ENCODE measurements at places on chromosomes 6 and 20.
A peak's percentile ranks its signal among the peaks of the same experiment; 100 is the strongest.

GRCh38 chr20:17066902-17067301 lies 159.9 kb upstream of the PCSK2 start:
- no peak for DNase-seq

DNA sequence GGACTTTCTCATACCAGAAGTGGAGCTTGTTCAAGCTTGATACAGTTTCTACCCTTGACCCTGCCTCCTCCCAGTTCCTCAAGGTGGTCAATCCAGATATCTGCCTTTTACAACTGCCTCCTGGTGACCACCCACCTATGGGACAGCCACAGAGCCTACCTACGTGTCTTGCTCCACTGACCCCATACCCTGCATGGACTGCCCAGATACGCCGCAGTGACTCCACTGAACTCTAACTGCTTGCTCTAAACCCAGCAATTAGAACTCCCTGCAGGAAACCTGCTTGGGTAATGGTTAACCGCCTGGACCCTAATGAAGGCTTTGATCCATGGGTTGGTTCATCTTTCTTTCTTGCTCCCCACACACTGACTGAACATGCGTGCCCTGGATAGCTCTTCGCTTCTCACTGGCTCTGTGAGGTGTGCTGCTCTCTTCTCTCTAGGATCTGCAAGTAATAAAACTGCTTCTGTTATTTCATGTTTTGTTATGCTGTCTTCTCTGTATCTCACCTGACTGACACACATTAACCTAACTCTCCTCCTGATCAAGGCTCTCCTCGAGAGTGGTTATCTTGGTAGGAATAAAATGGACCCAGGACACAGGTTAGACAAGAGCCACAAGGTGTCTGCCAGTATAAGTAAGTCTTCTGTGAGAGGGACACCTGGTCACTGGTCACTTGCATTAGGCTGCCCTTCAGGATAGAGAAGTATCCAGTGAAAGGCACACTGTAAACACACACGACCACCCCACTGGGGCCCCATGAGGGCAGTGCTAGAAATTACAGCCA lies 79.2 kb downstream of the CHD6 start:
- DNase-seq: no peak

DNA sequence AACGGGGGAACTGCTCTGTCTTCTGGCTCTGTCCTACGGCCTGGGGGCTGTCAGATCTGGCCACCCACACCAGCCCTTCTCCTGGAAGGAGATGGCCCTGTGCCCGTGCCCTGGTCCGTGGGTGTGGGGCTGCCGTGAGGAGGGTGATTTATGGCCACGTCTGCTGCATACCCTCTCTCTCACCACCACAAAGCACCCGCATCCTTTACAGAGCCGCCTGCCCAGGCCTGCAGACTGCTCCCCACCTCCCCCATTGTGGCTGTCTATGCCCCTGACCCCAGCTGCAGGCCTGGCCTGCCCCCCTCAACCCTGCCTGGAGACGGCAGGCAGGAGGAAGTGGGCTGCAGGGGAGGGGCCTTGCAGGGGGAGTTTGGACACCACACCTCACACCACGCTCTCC lies 72.7 kb upstream of the GATA5 start:
- no peak for DNase-seq

DNA sequence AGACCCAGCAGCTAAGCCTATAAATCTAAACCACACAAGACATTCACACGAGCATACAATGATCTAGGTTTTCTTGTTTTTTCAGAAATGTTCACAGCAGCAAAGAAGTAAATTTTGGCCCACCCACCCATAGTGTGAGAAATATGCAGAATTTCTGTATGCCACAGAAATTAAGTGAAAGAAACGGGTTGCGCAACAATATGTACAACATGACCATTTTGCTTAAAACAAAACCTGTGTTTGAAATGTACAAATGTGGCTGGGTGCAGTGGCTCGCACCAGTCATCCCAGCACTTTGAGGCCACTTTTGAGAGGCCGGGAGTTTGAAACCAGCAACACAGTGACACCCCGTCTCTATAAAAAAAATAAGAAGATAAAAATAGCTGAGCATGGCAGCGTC lies 9.4 kb downstream of the SALL4 start:
- no peak for DNase-seq

DNA sequence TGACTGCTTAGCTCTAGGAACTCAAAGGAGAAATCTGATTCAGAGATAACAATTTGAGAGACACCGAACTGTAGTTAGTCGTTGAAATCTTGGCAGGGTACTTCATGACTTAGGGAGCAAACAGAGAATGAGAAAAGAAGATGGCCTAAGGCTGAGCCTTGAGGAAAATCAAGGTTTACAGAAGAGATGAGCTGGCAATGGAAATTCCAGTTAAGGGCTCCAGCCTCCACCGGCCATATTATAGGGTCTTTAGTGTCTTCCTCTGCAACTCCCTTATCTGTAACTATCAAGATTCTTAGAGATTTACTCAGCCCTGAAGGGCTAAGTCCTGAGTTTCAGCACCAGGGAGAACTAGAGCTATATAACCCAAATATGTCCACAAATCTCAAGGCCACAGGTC lies 26.6 kb downstream of the KCNK17 start:
- DNase-seq: no peak

DNA sequence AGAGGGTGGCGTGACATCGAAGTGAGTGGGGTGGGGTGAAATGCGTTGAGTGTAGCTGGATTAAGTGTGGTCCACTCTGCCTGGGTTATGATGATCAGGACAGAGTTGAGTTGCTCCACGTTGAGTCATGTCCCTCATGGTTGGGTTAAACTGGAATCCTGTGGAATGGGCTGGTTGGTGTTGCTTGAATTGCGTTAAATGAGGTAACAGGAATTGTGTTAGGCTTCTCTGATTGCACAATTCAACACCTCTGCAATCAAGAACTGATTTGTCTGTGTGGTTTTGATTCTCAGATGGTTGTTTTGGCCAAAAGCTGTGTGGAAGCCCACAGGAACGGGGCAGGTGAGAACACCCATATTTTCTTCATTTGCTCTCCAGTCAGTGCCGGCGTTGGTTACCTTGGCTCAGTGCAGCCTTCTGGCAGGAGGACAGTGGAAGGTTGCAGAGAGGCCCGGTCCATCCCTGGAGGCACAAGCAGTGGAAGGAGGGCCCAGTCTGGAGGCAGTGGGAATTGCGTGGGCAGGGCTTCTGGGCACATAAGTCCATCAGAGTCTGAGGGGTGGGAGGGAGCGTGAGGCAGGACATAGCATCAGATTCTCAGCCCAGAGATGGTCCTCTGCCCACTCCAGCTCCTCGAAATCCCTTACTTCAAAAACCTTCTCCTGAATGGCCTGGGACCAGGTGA lies 11.6 kb downstream of the NOTCH4 start:
- DNase-seq: no peak

GRCh38 chr6:152575161-152575560 lies 62.0 kb downstream of the SYNE1 start:
- no peak for DNase-seq

DNA sequence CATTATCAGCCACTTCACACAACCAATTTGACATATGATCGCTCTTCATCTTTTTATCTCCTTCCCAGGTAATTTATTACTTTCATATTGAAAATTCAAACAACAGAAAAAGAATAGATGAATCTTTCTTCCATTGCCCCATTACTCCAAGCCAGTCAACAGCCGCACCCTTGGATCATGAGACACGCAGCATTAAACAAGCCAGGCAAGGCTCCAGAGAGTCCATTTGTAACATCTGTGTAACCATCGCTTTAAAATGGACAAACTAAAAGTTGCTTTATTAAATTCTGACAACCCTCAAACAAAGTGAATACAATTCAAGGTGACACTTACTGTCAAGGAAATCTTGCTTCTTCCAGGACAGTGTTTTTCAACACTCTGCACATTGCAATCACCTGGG lies 200.3 kb downstream of the EPM2A start:
- DNase-seq: no peak

DNA sequence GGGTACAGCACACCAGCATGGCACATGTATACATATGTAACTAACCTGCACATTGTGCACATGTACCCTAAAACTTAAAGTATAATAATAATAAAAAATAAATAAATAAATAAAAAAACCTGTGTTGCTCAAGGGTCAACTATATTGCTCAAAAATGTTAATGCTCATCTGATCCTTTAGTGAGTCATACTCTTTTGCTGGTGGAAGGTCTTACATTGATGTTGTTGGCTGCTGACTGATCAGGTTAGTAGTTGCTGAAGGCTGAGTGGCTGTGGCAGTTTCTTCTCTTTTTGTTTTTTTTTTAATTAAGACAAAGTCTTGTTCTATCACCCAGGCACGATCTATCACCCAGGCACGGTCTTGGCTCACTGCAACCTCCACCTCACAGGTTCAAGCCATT lies 29.6 kb upstream of the SMIM26 start:
- no peak for DNase-seq

GRCh38 chr6:14440940-14441781 lies 323.6 kb downstream of the CD83 start:
- no peak for DNase-seq

DNA sequence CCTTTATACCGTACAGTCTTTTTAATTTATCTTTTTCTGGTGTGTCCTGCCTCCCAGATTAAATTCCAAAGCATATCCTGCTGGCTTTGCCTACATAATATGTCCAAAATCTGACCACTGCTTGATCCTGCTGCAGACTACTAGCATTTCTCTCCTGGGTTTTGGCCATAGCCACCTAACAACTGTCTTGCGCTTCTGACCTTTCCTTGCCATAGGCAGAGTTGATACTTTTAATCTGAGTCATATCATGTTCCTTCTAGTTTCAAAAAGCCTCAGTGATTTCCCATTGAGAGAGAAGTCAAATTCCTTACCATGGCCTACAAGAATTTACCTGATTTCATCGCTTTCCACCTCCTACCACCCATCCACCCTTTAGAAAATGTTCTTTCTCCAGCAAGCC lies 104.8 kb downstream of the BCKDHB start:
- DNase-seq: no peak

DNA sequence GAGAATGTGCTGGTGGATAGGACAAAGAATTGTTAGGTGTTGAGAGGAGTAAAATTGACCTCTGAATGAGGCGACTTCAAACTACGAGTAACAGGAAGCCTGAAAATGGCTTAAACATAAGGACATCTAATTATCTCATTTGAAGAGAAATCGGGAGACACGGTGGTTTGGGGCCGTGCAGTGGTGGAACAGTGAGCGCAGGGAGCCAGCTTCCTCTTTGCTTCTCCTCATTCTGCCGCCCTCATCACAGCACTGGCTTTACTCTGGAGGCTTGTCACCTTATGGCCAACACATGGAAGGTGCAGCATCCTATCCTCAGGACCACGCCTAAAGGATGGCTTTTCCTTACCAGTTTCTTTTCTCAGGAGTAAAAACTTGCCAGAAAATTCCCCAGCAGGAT lies 114.3 kb downstream of the B3GAT2 start:
- no peak for DNase-seq

GRCh38 chr6:43367245-43367984 lies 2.0 kb downstream of the ZNF318 start:
- DNase-seq: no peak

DNA sequence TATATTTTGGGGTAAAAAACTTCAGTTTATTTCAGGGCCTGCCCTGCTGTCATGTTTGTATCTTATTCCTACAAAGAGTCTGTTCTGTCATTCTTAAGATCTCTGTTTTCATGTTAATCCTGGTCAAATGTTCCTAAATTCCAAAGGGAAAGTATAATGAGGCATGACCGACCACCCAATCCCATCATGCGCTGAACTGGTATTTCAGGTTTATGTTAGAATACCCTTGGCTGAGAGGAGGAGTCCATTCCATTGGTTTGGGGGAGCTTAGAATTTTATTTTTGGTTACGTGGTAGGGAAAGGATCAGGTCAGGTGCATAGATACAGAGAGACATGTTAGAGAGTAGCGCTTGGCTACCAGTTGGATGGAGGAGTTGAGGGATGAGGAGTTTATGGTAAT lies 25.7 kb downstream of the CFAP61 start:
- no peak for DNase-seq

DNA sequence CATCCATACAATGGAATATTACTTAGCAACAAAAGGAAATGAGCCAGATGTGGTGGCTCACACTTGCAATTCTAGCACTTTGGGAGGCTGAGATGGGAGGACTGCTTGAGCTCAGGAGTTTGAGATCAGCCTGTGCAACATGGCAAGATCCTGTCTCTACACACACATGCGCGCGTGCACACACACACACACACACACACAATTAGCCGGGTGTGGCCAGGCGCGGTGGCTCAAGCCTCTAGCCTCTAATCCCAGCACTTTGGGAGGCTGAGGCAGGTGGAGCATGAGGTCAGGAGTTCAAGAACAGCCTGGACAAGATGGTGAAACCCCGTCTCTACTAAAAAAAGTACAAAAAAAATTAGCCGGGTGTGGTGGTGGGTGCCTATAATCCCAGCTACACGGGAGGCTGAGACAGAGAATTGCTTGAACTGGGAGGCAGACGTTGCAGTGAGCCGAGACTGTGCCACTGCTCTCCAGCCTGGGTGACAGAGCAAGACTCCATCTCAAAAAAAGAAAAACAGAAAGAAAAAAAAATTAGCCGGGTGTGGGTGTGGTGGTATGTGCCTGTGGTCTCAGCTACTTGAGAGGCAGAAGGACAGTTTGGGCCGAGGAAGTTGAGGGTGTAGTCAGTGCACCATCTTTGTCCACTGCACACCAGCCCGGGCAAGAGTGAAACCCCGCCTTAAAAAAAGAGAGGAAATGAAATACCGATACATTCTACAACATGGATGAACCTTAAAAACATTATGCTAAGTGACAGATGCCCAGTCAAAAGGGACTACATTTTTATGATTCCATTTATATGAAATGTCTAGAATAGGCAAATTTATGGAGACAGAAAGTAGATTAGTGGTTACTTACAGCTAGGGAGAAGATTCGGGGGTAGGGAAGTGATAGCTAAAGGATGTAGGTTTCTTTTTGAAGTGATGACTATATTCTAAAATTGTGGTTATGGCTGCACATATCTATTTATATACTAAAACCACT lies 52.5 kb downstream of the RBL1 start:
- DNase-seq: no peak

- peak; percentile 81 for DNase-seq
Observed at GRCh38 chr6:108559884-108560462, 744 bp upstream of the FOXO3 start.

DNA sequence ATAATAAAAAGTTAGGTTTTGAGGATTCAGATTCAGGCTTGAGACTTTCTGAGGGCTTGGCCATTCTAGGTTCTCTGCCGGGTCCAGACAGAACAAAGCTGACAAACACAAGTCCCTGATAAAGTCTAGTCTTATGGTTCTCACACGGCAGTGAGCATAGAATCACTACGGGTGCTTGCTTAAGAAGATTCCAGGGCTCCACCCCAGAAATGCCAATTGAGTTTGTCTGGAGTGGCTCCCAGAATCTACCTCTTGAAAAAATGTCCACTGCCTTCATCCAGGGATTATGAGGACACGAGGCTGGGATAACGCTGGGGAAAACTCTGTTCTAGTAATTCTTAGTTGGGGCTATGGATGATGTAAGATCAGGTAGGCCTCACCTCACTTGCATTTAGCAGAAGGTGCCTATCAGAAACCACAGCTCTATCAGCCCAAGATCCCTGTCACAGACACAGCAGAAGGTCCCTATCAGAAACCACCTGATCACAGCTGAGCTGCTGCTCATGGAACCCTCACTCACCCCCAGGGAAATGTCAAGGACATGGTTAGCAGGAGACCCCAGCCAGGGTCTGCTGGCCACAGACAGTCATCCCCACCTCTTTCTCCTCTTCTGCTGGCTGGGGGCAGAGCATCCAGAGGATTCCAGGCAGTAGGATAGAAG lies 52.3 kb downstream of the RAB44 start:
- DNase-seq: no peak
